Stimulated activated CD8-positive, alpha-beta memory T cell treated with anti-CD3 and anti-CD28 coated beads, Interleukin-7, amount 100 ng/mL, for 1 hour (primary cell): ENCODE measurements at places on chromosomes 1 and 21.
A peak's percentile ranks its signal among the peaks of the same experiment; 100 is the strongest.

DNA sequence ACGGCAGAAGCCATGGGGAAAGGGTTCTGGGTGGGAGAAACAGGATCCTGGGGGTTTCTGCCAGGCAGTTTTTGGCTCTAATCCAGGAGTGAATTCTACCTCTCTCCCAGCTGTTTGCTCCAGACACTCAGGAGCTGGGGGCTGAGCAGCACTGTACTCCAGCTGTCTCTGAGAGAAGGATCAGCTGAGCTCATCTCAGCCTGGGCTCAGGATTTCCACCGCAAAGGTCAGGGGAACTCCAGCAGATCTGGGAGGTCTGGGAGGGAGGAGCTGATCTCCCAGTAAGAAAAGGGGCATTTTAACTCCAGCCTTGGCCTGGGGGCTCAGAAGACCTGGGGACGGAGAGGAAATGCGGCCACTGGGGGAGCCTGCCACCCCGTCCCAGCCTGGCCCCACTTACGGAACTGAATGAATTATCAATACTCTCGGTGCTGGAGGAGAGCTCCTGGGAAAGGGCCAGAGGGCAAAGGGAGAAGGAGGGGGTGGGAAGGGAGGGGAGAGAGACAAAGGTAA lies 17.3 kb downstream of the PI4KB start:
- no peak for DNase-seq

GRCh38 chr1:76160225-76160624 lies 85.7 kb downstream of the ST6GALNAC3 start:
- DNase-seq, result no peak

GRCh38 chr1:119225831-119226230 lies 85.4 kb upstream of the WARS2 start:
- no peak for DNase-seq

GRCh38 chr1:211529453-211529852 lies 37.5 kb upstream of the RD3 start:
- no peak for DNase-seq

DNA sequence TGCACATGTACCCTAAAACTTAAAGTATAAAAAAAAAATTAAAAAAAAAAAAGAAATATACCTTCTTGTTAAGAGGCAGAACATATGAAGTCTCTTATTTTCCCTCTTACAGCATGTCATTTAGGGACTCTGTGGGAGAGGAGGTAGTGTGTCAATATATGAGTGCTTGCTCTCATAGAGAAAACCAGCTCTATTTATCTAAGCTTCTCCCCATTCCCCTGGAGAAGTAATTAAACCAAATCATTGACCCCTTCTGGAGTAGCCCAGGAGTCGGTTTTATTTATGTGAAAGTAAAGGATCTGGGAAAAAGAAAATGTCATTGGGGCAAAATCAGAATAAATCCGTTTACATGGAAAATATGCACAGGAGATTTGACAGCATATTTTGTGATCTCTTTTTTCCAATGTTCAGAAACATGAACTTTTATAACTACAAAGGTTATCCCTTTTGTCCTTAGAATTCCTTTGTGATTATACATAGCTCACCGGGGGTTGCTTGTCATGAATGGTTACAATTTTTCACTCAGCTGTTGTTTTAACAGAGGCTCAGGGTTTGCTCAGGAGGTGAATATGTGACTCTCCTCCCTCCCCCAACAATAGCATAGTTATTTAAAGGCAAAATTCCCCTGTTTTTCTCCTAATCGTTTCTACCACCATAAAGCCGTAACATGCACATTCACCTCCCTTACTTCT lies 114.5 kb upstream of the C1orf21 start:
- DNase-seq, result no peak

DNA sequence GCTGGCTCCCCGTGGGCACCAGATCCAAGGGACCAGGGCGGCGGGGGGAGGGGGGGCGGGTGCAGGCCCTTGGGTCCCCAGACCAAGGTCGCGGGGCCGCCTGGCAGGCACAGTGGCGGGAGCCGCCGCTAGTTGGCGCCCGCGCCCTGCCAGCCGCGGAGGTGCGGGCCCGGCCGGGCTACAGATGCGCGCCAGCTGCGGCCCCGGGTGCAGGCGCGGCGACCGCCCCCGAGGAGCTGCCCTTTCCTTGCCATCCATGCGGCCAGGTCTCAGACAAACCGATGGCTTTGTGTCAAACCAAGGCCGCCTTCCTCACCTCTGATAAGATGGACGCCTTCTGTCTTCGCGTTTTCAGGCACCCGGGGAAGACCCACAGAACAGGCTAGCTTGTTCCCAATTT lies 2.2 kb upstream of the RUNX3 start:
- DNase-seq, result no peak

- no peak for DNase-seq
These were observed 10.4 kb downstream of the MTHFR start for GRCh38 chr1:11795238-11795890.

- no peak for DNase-seq
These were observed 33.7 kb downstream of the PRDM2 start for GRCh38 chr1:13733711-13734110.

GRCh38 chr1:118900643-118901440 lies 87.3 kb downstream of the TBX15 start:
- DNase-seq, result no peak

- DNase-seq, result no peak
These were observed 54.3 kb upstream of the GOLT1A start for GRCh38 chr1:204268101-204268500.

- DNase-seq, result no peak
These were observed 96.9 kb downstream of the PAPPA2 start for GRCh38 chr1:176559878-176560277.

DNA sequence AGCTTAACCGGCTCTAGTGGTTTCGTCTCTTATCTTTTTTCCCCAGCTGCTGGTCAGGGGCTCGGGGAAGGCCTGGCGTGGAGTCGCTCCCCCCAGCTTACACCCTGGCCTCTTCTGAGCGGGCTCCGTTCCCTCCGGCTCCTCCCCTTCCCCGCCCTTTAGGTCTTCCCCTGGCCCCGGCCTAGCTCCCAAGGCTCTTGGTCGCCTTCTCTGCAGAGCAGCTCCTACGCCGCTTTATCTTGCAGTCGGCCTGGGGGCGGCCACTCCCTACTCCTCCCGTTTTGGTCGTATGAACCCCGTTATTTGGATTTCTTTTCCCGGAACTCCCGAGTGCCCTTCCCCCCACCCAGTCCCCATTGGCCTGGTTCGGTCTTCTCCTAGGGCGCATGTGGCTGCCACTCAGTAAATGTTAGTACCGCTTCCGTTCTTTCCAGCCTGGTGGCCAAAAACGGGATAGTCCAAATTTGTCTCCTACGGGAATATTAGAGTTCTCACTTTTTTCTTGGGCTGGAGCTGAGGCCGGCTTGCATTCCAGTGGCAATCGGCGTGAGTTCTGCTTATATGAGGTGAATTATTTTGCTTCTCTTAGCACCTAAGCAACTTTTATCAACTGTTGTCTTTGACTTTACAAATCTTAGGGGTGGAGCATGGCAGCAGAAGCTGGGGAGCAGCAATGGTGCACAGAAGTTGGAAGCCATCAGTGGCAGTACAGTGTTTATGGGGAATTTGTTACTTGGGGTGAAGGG lies 467 bp downstream of the THRAP3 start:
- peak; percentile 55 for DNase-seq

DNA sequence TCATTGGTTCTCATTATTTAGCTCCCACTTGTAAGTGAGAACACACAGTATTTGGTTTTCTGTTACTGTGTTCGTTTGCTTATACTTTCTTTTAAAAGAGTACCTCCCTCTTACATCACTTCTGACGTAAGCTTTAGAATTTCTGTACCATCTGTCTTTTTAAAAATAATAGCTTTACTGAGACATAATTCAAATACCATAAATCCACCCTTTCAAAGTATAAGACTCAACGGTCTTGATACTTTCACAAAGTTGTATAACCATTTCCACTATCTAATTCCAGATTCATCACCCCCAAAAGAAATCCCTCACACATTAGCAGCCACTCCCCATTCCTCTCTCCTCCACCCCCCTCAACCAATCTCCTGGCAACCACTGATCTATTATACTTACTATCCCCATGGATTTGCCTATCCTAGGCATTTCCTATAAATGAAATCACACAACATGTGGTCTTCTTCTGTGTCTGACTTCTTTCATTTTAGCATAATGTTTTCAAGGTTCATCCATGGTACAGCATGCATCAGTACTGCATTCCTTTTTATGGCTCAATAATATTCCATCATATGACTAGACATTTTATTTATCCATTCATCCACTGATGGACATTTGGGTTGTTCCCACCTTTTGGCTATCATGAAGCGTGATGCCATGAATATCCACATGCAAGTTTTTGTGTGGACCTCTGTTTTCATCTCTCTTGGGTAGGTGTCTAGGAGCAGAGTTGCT lies 104.7 kb downstream of the HLCS start:
- DNase-seq, result no peak

DNA sequence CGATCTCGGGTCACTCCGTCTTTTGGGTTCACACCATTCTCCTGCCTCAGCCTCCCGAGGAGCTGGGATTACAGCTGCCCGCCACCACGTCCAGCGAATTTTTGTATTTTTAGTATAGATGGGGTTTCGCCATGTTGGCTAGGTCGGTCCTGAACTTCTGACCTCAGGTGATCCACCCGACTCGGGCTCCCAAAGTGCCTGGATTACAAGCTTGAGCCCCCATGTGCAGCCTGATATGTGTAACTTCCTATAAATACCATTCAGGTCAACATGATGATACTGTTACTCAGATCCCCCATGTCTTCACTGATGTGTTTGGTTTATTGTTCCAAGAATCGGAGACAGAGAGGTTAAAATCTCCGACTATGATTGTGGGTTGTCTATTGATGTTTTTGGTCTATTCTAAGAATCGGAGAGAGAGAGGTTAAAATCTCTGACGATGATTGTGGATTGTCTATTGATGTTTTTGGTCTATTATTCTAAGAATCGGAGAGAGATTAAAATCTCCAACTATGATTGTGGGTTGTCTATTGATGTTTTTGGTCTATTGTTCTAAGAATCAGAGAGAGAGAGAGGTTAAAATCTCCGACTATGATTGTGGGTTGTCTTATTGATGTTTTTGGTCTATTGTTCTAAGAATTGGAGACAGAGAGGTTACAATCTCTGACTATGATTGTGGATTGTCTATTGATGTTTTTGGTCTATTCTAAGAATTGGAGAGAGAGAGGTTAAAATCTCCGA lies 17.0 kb downstream of the C1orf159 start:
- no peak for DNase-seq

DNA sequence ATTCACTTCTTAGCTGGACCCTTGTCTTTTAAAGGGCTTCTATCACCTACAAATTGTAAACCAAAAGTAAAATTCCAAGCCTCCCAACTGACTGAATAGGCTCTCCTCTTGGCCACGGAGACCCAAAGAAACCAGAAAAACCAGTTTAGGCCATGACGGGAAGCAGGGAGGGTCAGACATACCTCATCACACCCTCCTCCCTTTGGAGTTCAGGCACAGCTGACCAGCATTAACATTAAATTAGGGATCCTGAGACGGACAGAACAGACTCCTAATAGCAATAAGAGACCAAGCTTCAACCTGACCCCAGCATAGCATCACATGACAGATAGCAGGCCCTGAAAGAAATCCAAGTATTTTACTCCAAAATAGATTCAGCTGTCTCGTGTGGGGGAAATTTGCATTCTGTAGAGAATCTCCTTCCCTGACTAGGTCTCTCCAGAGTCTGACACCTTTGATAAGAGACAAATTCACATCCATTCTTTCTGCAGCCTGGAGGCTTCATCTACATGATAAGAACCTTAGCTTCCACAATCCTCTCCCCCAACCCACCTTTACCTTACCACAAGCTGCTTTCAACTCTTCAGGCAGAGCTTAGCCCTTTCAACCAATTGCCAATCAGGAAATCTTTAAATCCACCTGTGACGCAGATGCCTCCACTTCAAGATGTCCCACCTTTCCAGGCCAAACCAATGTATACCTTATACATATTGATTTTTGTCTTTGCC lies 177.1 kb upstream of the RAB4A start:
- no peak for DNase-seq

DNA sequence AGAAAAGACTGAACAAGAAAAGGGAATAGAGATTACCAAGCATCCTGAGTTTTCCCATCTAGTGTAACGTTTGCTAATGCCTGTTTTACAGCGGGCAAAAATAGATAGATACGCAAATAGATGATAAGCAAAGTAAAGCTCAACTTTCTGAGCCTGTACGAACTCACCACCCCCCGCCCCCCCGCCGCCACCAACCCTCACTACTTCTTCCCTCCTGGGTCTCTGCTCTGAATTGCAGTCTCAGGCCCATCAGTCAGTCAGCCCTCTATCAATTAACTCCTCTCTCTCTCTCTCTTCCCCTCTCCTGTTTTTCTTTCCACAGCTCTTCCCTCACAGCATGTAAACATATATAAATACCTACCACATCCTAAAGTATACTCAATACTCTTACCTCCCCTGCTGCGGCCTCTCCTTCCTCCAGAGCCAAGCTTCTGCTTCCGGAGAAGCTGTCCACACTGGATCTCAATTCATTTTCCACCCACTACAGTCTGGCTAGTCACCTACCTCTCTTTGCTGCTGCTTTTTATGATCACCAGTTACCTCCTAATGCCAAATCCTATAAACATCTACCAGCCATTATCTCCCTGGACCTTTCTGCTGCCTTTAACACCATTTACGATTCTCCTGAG lies 64.6 kb downstream of the CAPN2 start:
- DNase-seq, result no peak

GRCh38 chr1:161020509-161021164 lies at the start of gene F11R:
Gene F11R, minus strand, starts transcription at chr1:161021152. Its CDS starts 79 bp downstream, at chr1:161021073.
- no peak for DNase-seq
